Non-pigmented ciliary epithelial cell (primary cell): ENCODE measurements at places on chromosomes 6 and 20.
A peak's percentile ranks its signal among the peaks of the same experiment; 100 is the strongest.

DNA sequence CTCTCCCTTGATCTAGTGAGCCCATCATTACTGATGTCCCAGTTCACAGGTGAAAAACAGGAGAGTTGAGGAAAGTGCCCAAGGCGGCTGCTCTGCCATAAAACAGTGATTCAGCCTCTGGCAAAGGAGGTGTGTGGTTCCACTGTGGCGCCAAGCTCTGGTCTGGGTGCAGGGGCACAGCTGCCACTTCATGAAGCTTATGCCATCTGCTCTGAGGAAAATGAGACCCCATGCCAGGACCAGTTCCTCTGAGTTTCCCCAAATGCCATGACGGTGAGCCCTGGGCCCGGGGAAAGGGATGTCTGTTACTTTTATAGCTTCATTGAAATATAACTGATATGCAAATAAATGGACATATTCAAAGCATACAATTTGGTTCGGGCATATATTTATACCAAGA is 33.7 kb upstream of the ZBP1 start:
- DNase-seq: no peak

- DNase-seq: no peak
These were observed 275.9 kb downstream of the SAMD5 start for GRCh38 chr6:147784371-147784770.

DNA sequence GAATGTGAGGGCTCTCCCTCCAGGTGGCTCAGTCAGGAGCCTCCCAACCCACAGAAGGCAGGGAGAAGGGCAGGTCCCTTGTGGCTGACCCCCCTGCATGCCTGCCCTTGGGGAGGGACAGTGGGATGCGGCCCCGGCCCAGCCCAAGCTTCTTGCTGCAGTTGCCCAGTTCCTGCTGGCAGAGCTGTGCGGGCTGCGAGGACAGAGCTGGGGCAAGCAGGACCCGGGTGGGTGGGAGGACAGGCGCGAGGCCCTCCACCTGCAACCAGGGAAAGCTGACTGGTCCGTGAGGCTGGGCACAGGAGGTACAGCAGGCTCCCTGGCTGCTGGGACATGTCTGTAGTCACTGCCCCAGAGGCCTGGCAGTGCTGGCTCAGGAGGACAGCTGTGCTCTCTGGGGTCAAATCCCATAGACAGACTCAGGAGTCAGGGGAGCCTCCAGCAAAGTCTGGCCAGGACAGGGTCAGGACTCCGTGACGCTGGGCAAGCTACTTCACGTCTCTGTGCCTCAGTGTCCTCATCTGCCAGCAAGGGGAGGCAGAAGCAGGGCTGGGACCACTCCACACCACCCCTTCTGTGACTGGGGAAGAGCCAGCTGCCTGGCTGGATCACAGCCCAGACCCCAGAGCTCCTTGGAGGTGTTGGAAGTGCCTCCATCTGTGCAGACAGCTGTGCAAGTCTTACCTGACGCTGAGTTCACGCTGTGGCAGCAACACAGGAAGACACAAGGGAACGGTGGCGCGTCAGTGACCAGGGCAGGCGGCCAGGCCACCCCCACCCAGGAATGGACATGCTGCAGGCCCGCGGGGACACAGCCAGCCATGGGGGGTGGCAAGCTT is 13.0 kb downstream of the UCKL1 start:
- DNase-seq: no peak

DNA sequence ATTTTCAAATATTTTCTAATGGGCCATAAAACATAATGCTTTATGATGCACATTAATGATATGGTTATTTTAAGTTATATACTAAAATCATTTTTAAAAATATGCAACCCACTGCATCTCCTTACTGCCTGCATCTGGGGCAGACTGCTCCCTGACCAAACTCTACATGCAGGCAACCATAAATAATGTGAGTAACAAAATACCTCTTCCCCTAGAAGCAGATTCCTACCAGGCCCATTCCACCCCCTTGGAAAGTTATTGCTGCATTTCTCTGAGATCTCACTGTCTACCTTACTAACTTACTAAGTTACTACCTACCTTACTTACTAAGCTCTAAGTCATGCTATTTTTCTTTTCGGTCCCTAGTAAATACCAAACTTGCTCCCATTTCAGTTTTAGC is 71.8 kb downstream of the ATG5 start:
- no peak for DNase-seq

DNA sequence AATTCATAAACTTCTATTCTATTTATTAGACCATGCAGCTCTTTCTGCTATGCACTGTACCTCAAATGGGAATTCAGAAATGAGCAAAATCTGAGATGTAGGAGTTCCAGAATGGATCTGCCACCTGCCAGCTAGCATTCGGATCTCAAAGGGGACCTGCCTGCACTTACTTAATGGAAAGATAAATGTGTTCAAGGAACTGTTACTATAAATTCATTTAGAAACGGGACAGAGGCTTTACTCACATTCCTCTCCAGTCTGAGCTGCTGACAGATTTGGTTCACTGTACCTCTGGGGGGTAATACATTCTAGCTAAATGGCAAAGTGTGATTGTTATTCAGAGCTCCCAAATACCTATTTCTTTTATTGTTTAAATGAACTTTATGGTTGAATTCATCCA is 384.1 kb downstream of the GRIK2 start:
- DNase-seq: no peak

DNA sequence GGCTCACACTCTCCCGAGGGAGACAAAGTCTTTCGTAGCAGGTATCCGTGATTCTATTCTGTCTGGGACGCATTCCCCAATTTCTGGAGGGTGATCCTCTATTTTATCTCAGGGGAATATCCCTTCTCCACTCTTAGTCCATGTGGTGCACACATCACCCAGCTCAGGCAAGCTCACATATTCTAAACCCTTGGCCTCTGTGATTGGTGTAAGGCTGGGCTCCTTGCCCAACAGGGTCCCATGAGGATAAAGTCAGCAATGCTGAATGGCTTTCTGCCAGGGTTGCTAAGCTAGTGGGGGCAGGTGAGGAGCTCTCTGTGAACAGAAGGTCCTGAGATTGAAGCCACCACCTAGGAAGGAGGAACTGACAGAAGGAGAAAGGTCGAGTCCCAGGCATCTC is 137.2 kb downstream of the CDH26 start:
- no peak for DNase-seq

- no peak for DNase-seq
These were observed 95.2 kb upstream of the HDGFL1 start for GRCh38 chr6:22473991-22474682.

- DNase-seq: no peak
These were observed 13.1 kb downstream of the RNF8 start for GRCh38 chr6:37366910-37367309.

GRCh38 chr6:35370785-35371493 is 28.6 kb downstream of the PPARD start:
- no peak for DNase-seq

- no peak for DNase-seq
These were observed 474.1 kb upstream of the BTBD3 start for GRCh38 chr20:11443382-11444119.

DNA sequence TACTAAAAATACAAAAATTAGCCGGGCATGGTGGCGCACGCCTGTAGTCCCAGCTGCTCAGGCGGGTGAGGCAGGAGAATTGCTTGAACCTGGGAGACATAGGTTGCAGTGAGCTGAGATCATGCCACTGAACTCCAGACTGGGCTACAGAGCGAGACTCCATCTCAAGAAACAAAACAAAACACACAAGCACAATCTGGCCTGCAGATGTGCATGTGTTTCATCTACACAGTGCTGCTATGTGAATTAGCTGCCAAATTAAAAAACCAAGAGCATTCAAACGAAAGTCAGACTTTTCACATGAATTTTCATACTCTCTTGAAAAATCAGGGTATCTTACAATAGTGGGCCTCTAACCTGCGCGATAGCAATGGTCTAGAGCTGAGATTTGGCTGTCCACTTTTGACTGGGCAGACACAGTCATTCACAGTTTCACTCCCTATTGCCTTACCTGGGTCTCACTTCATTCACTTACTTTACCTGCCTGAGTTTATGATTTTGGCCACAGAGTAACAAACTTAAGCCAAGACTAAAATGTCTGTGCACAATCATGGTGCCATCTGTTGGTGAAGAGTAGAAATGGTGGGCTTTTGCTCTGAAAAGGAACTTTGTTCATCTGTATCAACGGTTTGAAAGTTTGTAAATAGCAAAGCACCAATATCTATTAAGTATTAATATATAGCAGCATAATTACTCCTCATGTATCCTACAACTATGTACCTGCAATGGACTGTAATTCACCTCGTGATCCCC is 138.5 kb upstream of the UST start:
- no peak for DNase-seq

GRCh38 chr6:10521104-10521808 is at the start of gene GCNT2:
Gene GCNT2 (plus strand): TSS chr6:10521351. CDS start chr6:10528912, 7,561 bp downstream.
- no peak for DNase-seq

GRCh38 chr6:87736809-87737540 is 34.9 kb upstream of the AKIRIN2 start:
- DNase-seq: no peak

- no peak for DNase-seq
These were observed 50.2 kb upstream of the HINT3 start for GRCh38 chr6:125906158-125906998.

- DNase-seq: no peak
These were observed 63.4 kb upstream of the HMGCLL1 start for GRCh38 chr6:55642366-55642765.

DNA sequence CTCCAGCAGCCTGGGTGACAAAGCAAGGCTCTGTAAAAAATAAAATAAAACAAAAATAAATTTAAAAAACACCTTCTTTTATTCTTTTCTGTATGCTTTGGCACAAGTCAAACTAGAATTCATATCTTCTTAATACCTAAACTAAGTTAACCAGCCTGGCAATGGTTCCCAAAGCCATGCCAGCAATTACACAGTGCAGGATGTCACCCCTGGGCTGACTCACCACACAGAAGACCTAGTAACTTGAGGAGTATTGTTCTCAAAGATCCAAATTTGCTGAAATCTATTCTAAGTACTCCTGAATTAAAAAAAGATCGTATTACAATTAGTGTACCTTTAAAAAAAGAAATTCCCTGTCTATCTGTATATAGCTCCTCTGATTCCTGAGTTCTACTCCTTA is 162.7 kb upstream of the SGK1 start:
- no peak for DNase-seq

DNA sequence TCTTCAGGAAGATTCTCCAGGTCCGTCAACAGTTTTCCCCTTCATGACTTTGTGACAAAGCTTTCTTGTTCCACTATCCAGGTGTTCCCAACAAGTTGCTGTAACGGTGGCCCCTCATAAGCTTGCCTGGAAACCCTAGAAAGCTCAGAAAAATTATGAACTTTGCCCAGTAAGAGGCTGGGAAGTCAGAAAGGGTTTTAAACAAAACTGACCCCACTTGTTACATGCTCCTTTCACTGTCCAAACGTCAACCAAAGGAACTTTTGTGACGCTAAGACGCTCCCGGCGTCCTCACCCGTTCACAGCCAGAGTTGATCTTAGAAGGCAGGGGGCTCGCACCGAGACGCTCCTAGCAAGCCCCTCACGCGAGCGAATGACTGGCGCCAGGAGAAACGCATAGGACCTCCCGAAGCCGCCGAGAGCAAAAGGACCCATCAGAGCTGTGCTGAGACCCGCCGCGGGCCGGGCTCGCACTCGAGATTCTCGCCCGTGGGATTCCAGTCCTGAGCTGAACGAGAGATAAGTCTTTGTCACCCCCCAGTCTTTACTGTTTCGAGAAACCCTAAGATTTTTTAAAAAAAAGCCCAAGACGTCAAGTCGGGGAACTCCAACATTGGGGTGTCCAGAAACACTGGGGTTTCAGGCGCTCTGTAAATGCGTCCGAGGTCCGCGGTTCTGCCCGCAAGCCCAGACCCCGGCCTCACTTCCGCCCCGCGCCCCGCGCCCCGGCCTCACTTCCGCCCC is 544 bp upstream of the ACAT2 start:
- no peak for DNase-seq

- peak; percentile 6 for DNase-seq
These were observed 48.5 kb downstream of the FNDC1 start for GRCh38 chr6:159217595-159218275.

DNA sequence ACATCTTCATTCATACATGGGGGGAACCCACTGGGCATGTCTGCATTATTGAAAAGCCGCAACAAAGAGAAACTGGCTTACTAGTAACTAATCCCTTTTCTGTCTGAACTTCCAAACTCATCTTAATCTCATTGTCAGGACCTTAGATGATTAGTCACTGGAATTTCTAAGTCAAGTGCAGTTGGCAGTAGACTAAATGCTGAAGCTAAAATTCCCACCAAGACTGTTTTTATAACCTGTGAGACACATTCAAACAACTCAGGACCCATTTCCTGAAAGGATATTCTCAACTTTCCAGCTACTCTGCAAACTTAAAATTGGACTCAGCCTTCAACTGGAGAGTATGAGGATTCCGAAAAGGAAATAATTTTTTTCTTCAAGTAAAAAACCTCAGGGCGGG is 94.8 kb upstream of the SCAF8 start:
- peak; percentile 46 for DNase-seq

GRCh38 chr6:166939345-166939744 is 17.0 kb downstream of the RNASET2 start:
- no peak for DNase-seq

DNA sequence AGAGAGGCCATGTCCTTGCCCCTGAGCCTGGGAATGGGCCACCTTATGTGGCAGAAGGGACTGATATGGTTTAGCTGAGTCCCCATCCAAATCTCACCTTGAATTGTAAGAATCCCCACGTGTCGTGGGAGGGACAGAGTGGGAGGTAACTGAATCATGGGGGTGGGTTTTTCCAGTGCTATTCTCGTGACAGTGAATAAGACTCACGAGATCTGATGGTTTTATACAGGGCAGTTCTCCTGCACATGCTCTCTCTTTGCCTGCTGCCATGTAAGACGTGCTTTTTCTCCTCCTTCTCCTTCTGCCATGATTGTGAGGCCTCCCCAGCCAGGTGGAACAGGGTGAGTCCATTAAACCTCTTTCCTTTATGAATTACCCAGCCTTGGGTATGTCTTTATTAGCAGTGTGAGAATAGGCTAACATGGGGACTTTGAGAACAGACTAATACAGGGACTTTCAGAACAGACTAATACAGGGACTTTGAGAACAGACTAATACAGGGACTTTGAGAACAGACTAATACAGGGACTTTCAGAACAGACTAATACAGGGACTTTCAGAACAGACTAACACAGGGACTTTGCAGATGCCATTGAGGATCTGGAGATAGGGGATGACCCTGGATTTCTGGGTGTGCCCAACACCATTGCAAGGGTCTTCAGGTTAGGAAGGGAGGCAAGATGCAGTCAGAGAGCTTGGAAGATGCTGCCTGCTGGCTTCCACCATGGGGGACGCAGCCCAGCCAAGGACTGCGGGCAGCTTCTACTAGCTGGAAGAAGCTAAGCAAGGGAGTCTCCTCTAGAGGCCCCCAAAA is 86.9 kb downstream of the RAMACL start:
- DNase-seq: no peak

- no peak for DNase-seq
These were observed 25.1 kb upstream of the PNPLA1 start for GRCh38 chr6:36244641-36245280.

- DNase-seq: no peak
These were observed 29.7 kb upstream of the GATA5 start for GRCh38 chr20:62505337-62506045.
